GM04503 (cell line): ENCODE measurements at places on chromosomes 2 and 18.
A peak's percentile ranks its signal among the peaks of the same experiment; 100 is the strongest.

GRCh38 chr18:13026583-13027270, 35.6 kb downstream of the CEP192 start:
- DNase-seq, result no peak

GRCh38 chr2:3644891-3645605, 13.0 kb upstream of the ALLC start:
- DNase-seq, result no peak

DNA sequence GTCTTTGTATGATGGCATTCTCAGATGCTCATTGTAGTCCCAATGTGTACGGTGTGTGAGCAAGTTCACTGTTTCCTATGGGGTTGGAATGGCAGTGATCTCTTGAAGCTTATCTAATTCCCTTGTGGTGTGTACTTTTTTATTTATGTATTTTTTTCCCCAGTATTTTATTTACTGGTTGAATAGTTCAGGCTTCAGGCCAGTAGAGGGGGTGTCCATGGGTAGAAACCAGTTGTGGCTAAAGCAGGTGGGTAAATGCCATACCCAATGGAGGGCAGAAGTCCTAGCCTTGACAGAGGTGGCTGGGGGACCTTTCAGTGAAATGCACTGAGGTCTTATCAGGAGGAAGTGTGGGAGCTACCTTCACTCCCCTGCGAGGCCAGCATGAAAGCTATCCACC, 351.4 kb upstream of the CWC22 start:
- no peak for DNase-seq

- DNase-seq, result no peak
Observed at GRCh38 chr2:61327173-61327572, 143.7 kb downstream of the USP34 start.

DNA sequence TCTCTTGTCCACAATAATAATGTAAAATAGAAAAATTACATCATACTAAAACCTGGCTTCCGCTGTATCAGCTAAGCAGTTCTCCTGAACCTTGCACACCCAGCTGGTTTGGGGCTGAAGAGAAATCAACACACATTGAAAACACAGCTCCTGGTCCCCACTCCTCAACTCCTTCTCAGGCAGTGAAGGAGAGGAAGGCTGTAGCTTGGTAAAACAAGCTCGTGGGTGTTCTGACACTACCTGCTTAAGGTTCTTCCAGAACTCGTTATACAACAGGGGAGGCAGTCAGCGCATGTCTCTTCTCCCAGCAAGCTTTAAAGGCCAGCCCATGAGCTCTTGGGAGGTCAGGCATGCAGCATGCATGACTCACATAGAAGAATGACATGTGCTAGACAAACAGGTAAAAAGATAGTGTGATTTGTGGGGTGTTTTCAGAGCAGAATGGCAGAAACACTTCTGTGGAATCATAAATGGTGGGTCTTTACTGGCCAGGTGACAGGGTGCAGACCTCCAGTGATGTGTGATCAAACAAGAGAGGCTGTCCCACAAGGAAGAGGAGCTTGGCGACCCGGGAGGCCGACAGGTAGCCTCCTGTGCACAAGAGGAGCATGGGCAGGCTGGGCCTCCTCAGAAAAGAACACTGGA, 69.1 kb downstream of the UXS1 start:
- no peak for DNase-seq

DNA sequence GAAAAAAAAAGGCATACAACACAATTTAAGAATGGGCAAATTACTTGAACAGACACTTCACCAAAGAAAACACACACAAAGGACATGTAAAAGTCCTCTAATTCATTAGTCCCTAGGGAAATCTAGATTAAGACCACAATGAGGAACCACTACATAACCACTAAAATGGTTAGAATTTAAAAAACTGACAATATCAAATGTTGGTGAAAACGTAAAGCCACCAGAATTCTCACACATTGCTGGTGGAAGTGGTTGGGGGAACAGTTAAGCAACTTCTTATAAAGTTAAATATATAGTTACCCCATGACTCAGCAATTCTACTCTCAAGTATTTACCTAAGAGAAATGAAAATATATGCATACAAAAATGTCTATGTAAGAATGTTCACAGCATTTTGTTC, 11.8 kb downstream of the RTN4 start:
- no peak for DNase-seq

DNA sequence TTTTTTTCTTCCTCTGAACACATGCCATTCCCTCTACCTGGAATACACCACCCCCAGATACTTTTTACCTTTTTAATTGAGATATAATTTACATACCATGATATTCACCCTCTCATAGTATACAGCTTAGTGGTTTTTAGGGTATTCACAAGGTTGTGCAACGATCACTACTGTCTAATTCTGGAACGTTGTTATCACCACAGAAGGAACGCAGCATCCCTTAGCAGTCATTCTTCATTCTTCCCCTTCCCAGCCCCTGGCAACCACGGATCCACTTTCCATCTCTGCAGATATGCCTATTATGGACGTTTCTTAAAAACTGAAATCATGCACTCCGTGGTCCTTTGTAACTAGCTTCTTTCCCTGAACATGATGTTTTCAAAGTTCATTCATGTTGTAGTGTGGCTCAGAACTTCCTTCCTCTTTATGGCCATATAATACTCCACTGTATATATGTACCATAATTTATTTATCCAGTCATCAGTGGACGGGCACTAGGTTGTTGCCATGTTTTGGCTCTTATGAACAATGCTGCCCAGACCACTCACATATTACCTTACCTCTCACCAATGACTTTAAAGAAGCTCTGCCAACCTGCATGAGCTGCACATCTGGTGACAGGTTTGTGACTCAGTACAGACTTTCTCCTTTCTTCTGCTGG, 168.9 kb downstream of the CTIF start:
- no peak for DNase-seq

- no peak for DNase-seq
Observed at GRCh38 chr2:238473523-238473922, 46.8 kb downstream of the ASB1 start.

GRCh38 chr18:9150121-9150520, 13.5 kb downstream of the ANKRD12 start:
- no peak for DNase-seq

- no peak for DNase-seq
Observed at GRCh38 chr2:98606431-98606830, 1.9 kb downstream of the COA5 start.

DNA sequence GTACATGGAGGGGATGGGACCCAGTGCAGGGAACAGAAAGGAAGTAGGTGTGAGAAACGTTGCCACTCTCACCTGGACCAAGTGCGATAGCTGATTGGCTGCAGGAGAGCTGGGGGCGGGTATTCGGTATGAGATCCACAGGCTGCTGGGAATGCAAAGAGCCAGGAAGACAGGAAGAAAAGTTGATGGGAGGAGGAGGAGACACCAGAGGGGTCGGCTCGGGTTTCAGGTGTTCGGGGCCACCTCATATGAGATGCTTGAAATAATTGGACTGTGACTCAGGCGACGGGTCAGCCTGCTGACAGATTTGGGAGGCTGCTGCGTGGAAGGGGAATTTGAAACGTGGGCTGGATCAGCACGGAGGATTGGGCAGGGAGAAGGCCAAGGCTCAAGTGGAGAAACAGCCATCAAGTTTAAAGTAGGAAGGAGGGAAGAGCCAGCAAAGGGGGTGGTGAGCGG, 65.1 kb downstream of the MRPS9 start:
- peak; percentile 11 for DNase-seq

DNA sequence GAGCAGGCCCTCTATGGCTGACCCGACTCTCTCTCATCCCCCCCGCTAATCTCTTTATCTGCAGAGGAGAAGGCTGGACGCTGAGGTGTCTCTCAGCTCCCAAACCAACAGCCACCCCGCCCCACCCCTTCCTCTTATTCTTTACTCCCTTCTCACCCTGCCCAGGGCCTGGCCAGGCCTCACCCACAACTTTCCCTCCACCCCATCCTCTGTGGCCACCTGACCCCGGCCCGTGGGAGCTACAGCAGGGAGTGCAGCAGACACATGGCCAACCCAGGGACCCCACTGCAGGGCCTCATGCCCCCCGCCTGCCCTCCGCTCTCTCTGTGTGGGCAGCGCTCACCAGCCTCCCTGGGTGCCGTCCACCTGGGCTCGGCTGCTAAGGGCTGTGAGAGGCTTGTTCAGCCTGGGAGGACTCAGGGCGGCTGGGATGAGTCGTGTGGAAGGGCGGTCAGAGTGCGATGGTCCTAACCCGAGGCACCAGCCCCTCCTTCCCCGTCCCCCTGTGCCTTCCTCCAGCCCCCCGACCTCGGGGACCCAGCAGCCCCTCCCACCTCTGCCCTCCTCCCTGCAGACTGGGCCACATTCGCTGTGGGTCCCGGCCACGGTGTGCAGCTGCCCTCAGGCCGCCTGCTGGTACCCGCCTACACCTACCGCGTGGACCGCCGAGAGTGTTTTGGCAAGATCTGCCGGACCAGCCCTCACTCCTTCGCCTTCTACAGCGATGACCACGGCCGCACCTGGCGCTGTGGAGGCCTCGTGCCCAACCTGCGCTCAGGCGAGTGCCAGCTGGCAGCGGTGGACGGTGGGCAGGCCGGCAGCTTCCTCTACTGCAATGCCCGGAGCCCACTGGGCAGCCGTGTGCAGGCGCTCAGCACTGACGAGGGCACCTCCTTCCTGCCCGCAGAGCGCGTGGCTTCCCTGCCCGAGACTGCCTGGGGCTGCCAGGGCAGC, 6.8 kb downstream of the NEU4 start:
- no peak for DNase-seq

DNA sequence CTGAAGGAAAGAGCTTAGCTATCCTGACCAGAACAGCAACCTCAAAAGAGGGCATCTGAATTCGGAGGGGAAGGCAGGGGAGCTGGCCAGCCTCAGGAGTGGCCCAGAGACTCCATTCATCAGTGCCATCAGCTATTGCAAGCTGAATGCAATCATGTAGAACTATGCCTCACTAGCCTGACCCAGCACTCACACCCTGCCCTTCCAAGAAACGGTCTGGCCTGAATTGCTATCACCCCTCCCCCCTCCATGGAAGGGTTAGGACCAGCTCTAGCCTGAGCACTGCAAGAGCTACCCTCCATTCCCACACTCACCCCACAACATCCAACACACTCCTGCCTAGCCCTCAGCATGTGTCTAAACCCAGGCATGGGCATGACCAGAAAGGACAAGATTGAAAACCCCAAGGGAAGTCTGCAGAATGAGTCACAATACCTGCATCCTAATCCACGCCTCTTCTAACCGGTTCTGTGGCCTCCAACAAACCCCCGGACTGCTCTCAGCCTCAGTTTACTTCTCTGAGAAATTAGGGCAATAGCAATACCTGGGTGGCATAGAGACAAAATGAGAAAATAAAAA, 120.3 kb downstream of the BCL11A start:
- DNase-seq, result no peak

- DNase-seq, result no peak
Observed at GRCh38 chr2:240714747-240715725, 23.4 kb downstream of the AQP12A start.

DNA sequence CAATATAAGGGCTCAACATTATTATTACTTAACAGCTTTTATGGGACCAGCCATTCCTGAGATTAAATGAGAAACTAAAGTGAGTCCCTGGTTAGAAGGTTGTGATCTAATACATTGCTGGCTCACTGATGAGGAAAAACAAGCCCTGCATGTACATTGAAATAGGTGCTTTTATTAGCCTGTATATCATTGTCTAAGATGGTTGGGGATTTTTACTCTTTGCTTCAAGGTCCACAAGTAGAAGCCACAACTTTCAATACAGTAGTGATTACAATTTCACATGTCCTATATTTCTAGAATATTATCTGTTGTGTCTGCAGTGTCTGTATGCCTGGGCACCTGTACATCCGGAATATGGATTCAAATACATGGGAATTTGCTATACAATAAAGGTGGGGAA, 104.1 kb upstream of the FZD5 start:
- DNase-seq, result no peak

GRCh38 chr2:223612501-223612900, 10.3 kb upstream of the SCG2 start:
- no peak for DNase-seq

- no peak for DNase-seq
Observed at GRCh38 chr2:234164493-234165413, 114.3 kb downstream of the SPP2 start.

GRCh38 chr2:27306573-27307286, 1.5 kb downstream of the UCN start:
- no peak for DNase-seq

DNA sequence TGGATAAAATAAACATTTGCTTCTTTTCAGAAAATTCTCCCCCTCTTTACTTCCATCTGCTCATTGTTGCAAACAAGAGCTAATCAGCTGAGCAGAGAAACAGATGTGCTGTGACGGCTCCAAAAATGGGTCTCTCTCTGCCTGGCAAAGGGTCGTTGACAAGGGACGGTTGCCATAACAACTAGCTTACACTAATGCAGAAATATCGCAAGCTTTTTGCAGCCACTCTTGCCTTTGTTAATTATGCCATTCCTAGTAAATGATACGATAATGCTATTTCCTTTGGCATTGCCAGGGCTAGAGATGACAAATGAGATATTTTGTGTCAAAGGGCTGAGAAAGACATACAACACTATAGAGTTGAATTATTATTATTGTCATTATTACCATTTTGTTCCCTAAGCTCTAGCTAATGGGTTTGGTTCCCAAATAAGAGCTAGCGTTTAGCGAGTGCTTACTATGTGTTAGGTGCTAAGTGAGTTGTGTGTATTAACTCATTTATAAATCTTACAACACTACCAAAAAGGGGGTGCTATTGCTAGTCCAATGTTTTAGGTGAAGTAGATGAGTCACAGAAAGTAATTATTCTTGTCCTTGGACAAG, 46.8 kb downstream of the MYO3B start:
- DNase-seq, result no peak

- no peak for DNase-seq
Observed at GRCh38 chr2:163736433-163737189, 803 bp upstream of the FIGN start.

- DNase-seq, result no peak
Observed at GRCh38 chr2:218895759-218896500, 15.3 kb downstream of the WNT10A start.

DNA sequence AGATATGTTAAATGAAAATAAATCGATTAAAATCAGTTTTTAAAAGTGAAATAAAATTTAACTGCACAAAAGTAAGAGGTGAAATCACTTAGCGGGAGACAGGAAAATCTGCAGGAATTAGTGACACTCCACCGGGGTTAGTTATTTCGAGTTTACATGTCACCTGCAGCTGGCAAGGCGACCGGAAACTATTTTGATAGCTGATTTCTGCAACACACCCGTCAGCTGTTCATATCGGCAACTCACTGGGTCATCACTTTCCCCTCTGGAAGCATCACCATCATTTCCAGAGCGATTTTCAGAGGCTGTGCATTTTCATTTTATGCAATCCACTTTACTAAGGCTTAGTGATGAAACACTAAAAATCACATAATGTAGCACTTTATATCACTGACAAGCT, 52.9 kb downstream of the PXDN start:
- no peak for DNase-seq
